CD14-positive monocyte (primary cell): ENCODE measurements at places on chromosomes 3 and 15. TPM values are rescaled to one million over a fixed set of nuclear protein-coding genes. Genes with fewer than 3 reads are reported as not detected.

DNA sequence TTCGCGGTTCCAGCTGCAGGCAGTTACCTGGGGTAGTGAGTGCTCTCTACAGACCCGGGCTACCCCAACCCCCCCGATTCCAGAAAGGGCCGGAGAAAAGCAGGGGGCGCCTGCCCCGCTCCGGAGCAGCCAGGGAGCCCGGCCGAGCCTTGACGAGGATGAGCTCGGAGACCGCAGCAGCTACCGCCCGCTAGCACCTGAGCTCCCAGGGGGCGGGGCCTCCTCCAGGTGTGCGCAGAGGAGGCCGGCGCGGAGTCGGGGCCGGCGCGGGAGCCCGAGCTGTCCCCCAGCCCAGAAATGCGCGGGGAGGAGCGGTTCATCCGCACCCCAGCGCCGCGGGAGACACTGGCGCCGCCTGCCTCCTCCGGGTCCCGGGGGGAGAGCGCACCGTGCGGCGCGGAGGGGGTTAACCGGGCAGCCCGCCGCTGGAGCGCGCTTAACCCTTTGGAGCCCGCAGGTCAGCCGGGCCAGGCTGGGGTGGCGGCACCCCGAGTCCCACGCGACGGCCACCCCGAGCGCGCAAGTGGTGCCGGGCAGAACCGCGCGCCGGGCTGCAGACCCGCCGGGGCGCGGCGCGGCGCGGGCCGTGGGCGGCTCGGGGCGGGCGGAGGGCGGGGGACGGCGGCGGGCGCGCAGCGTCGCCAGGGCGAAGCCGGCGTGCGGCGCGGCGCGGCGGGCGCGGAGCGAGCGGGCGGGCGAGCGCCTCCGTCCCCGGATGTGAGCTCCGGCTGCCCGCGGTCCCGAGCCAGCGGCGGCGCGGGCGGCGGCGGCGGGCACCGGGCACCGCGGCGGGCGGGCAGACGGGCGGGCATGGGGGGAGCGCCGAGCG, at the start of gene CACNA1D:
Gene CACNA1D, plus strand, starts transcription at position 649 of the 829 bp plus-strand sequence. CDS start 556 bp downstream, outside the sequence.
- no peak for DNase-seq

GRCh38 chr15:34584330-34584668, 848 bp upstream of the GOLGA8B start:
- DNase-seq: no peak

- no peak for DNase-seq
Observed at GRCh38 chr3:97937205-97937604, 35.0 kb downstream of the RIOX2 start.

DNA sequence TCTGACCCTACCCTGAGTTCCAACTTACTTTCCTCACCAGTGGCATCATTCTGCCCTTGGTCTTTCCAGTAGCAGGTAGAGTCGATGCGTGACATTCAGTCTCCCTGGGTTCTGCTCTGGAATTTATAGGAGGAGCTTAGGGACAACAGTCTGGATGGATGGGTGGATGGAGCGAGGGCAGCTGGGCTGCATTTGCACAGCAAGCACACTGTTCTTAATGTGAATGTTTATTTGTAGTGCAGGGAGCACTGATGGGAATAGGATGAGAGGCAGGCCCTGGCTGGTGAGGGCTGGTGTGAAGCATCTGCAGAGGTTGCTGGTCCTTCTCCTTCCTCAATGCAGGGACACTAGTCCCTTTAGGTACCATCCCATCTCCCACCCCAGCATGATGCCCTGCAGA, 176.2 kb downstream of the EPHB1 start:
- DNase-seq: no peak

LRRIQ4 gene
- not detected in 2 replicates for polyA plus RNA-seq

GRCh38 chr3:31185062-31185357, 290.5 kb upstream of the GADL1 start:
- no peak for DNase-seq

DTWD1 gene
- polyA plus RNA-seq: 4.3 and 8.3 TPM in 2 replicates

AAGAB gene
- polyA plus RNA-seq: 40.4 TPM

- DNase-seq: no peak
Observed at GRCh38 chr15:69941706-69942495, 155.8 kb downstream of the TLE3 start.

DNA sequence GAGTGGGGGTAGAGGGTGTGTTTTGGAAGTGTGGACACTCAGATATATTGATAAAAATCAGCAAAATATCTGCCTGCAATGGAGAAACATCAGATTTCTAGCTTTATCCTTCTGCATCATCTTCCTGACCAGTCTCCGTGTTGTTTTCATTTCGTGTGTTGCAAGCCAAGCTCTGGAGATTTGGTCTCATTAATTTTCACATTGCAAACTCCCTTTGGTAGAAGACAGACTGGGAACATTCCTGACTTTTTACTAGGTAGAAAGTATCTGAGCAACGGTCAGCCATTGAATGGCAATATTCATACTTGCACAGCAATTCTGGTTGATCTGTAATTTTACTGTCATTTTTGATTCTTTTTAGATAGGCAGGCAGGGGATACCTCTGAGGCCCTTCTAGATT, 30.4 kb downstream of the FSTL1 start:
- no peak for DNase-seq

DNA sequence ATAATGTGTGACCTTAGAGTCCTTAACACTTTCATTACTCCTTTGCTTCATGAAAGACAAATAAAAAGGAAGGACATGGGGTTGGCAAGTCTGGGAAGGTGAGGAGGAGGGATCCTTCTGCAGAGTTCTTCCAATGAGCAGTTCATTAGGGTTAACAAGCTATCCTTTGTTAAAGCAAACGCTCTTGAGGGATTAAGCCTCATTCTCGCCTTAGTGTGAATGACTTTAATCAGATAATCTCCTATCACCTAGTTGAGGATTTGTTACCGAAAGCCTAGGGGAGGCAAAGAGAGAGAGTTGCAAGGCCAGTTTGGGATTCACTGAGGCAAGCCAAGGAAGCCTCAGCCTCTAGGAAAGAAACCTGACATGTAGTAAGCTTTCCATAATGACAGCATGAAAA, 7.4 kb upstream of the MBNL1 start:
- DNase-seq: no peak

SLC9C1 gene
- not detected for polyA plus RNA-seq

- no peak for DNase-seq
Observed at GRCh38 chr3:100803711-100804110, 94.4 kb downstream of the TFG start.

GRCh38 chr15:48250640-48251076, 44.6 kb downstream of the SLC12A1 start:
- DNase-seq: no peak

- DNase-seq: no peak
Observed at GRCh38 chr3:114848082-114848481, 299.0 kb downstream of the ZBTB20 start.

DNA sequence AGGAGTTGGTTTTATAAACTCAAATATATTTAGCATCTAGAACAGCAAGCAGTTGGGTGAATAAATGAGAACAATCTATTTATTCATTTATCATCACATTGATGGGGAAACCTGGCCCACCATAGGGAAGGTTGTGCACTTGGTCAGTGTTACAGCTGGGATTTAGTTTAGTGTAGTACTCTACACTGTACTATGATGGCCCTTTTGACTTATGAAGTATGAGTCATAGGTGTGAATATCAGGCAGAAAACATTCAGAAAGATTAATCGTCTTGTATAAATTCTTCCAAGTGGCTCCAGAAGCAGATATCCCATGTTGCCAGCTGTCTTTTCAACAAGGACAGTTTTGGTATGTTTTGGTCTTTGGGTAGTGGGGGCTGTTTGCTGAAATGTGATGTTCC, 38.0 kb downstream of the BBS4 start:
- no peak for DNase-seq

DNA sequence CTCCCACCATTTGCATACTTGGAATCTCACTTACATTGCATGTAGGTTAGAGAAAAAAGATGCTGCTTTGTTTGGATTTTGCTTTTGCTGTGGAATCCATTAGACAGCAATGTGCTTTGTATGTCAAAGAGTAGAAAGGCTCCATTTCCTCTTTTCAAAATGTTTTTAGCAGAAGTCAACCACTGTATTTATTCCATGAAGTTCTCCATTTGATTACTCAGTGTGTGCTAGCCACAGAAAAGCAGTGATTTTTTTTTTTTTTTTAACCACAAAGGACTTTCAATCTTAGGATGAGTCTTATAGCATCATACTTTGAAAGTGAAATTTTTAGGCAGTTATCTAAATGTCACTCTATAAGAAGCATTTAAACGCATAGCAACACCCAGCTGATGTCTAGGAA, 285.0 kb upstream of the ADAMTS9 start:
- no peak for DNase-seq

DNA sequence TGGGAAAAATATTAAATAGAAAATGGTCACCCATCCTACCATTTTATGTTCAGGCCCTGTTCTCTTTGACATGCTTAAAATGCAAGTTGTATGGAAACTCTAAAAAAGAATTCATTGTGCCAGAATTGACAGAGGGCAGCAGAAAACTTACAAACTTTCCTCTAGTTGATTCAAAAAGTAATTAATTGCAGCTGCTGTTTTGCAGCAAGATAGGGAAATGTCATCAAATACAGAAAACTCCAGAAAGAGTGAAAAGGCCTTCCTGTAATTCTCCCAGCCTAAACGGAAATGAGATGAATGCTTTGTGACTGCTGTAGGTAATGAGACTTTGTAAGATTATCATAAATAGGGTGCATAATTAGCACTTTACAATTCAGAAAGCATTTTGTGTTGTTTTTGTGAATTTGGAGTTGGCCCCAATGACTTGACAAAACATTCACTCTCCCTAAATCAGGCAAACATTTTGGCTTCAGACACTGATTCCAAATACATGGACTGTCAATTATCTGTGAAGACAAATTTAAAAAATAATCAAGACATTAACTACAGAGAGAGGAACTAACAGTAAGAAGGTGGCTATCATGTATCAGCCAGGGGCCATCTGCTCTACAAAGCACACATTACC, 861.8 kb downstream of the SQOR start:
- no peak for DNase-seq

- peak; percentile 92 for DNase-seq
Observed at GRCh38 chr15:70264014-70264582, 166.4 kb upstream of the TLE3 start.

EPHB3 gene
- 0.80 TPM for polyA plus RNA-seq

GRCh38 chr15:94584833-94585244, 353.5 kb downstream of the MCTP2 start:
- no peak for DNase-seq

APOD gene
- polyA plus RNA-seq: not detected

DNA sequence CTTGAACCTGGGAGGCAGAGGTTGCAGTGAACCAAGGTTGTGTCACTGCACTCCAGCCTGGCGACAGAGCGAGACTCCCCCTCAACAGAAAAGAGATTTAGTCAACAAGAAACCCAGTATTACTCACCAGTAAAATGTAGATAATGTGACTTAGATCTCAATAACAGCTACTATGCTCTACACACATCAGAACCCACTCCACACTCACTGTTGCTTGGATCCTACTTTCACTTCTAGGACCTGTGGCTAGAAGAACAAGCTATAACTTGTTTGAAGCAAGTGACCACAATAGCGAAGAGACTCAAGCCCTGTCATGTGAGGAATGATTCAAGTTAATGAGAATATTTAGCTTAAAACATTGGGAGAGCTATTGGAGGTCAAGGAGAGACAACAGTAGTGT, 100.7 kb downstream of the ANXA2 start:
- no peak for DNase-seq

CAMKV gene
- polyA plus RNA-seq: 0.03 TPM in 1 of 2 replicates, not detected in the other

DNA sequence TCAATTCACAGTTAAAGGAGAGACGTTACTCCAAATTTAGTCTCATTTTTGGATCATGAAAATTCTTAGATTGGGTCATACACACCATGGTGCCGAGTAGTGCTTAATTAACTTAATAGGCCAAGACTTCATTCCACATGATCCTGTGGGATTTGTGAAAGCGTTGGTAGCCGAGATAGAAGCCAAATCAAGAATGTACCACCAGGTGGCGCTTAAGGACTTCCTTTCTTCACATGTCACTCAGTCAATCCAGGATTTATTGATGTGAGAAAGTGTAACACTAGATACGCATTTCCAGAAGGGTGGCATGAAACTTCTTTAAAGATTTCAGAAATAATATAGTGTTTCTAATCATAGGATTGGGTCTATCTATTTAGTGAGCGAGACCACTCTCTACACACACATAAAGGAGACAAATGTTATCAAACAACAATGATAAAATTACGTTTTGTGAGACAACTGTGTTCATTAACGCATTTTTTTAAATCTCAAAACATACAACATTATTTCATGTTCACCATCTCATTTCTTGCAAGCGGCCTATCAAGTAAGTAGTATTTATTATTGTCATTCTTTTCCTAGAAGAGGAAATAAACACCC, 436.1 kb downstream of the CHL1 start:
- no peak for DNase-seq

- DNase-seq: no peak
Observed at GRCh38 chr15:39931615-39932014, 2.3 kb upstream of the EIF2AK4 start.

GRCh38 chr3:115082260-115082659, 64.8 kb downstream of the ZBTB20 start:
- DNase-seq: no peak

DNA sequence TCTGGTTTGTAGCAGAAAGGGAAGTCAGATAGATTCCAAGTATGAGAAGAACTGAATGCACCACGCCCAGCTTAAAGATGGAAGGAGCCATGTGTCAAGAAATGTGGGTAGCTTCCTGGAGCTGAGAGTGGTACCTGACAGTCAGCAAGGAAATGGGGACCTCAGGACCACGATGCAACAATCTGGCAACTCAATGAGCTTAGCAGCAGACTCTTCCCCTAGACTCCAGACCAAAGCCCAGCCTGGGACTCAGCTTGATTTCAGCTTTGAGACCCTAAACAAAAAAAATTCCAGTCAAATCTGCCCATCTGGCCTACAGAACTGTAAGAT, 24.4 kb downstream of the MIX23 start:
- DNase-seq: no peak

DNA sequence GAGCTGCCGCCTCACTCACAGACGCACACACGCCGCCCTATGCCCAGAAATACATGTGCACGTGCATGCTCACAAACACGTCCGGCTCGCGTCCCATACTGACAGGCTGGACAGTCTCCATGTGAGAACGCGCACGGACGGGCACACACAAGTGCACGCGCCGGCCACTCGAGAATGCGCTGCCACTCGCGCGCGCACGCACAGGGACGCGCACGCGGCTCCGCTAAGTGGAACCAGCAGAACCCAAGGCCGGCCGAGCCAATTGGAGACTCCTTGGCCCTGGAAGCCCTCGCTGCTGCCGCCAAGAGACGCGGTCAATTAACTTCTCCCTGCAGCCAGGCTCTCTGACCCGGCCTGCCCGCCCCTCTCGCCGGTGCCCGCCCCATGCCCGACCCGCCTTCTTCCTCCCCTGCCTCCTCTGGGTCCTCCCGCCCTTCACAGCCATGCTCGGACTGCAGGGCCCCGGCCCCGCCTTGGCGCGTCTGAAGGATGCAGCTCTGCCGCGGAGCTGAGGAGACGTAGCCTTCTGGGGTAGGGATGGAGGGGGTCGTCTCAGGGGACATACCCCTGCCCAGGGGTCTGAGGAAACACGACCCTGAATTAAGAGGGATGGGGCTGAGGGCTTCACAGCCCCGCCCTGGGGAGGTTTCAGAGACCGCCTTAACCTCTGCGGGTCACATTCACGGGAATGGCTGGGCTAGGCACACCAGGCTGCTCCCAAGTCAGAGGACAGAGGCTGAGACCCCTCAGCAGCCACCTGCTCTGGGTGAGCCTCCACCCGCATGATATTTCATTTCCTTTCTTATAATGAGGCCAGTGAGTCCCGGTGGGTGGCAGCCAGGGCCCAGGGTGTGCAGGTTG, 15.0 kb downstream of the PTH1R start:
- DNase-seq: peak; percentile 70
